Spinal cord (tissue), 10 donors: ENCODE measurements at places on chromosomes 4 and X. TPM values are rescaled to one million over a fixed set of nuclear protein-coding genes. Genes with fewer than 3 reads are reported as not detected.

DNA sequence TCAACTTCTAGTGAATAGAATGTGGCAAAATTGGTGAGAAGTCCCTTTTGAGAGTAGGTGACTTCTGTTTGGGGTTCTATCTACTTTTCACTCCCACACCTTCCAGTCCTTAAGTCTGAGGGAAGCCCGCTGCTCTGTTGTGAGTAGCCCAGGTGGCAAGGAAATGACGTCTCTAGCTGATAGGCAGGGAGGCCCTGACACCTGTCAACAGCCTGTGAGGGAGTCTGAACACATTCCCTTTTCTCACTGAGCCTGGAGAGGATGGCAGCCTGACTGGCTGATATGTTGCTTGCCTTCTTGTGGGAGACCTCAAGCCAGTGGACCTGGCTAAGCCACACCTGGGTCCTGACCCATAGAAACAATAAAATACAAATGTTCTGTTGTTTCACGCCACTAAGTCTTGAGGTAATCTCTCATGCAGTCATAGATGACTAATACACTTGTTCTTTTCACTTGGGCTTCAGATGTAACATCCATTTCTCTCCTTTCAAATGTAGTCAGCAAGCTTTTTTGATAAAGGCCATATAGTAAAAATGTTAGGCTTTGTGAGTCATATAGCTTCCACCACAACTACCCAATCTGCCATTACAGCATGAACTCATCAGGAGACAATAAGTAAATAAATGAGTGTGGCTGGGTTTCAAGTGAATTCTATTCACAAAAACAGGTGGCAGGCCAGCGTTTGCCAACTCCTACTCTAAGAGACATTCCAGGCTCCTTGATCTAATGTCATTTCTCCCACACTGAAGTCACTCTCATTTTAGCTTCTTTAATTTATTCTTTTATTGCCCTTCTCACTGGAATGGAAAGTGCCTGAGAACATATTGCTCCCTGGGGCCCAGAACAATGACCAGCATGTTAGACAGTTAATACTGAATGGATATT, 265.1 kb upstream of the MAD2L1 start:
- DNase-seq, result no peak

The SLC7A11 gene
- 385 TPM for total RNA-seq

GRCh38 chr4:88814043-88814617, 116.5 kb upstream of the NAP1L5 start:
- no peak for DNase-seq

- no peak for DNase-seq
Measured at GRCh38 chr4:15920723-15921591, 17.6 kb downstream of the FGFBP1 start.

- no peak for DNase-seq
Measured at GRCh38 chrX:154030266-154030665, 10.6 kb upstream of the IRAK1 start.

DNA sequence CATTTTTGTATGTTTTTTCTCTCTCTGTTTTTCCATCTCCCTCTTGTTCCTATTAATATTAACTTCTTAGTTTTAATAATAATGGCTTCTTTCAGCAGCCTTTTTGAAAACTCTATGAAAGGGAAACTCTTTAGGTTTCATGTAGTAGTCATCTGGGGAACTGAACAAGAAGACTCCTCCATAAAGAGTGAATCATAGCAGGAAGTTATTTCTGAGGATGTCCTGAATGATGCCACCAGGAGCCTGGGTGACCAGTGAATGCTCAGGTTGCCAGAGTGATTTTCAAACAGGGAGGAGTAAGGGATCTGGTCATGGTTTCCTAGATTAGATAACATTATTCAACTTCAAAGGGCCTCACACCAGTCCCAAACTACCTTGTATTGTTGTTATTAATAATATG, 212.8 kb upstream of the PDE5A start:
- DNase-seq, result no peak

DNA sequence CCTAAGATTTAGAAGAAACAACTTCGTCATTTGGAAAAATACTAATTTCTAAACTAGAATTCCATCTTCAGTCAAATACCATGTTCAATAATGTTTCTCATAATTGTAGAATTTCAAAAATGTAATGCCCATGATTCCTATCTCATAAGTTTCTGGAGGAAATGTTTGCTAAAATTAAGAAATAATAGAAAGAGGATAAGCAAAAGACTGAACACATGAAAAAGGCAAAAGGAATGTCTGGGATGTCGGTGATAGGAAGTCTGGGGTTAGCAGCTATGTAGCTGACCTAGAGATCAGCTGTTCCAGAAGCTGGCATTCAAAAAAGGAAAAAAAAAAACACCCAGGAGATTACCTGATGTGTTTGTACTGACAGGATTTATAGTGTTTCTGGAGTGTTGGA, 18.9 kb upstream of the PCDH10 start:
- no peak for DNase-seq

GRCh38 chrX:71292669-71293365, 8.7 kb upstream of the ITGB1BP2 start:
- DNase-seq, result no peak

The GPR34 gene
- total RNA-seq, result 54.4 TPM

- no peak for DNase-seq
Measured at GRCh38 chr4:48370260-48371134, 29.2 kb downstream of the SLAIN2 start.

GRCh38 chr4:2015008-2015407, 6.2 kb upstream of the NELFA start:
- DNase-seq, result no peak
